ENCODE measurements at places on chromosomes 3 and 15.
A peak's percentile ranks its signal among the peaks of the same experiment; 100 is the strongest.

- DNase-seq, result no peak
These were observed 170.9 kb downstream of the EPHB1 start for GRCh38 chr3:134965865-134966481.

DNA sequence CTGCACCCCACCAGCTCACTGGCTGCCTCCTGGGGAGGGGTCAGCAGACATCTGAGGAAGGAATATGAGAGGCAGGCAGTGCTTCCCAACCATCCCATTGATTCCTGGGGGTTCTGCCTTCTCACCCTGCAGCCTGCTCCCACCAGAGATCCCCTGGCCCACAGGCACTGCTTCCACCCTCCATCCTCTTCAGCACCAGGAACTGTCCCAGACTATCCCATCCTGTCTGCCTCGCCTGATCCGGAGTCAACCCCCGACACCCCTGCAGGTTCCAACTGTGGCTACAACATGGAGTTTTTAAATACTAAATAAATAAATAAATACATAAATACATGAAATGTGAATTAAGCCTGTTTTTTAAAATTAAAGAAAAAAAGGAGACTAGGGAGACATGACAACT, 43.6 kb downstream of the CACNA2D2 start:
- no peak for DNase-seq

DNA sequence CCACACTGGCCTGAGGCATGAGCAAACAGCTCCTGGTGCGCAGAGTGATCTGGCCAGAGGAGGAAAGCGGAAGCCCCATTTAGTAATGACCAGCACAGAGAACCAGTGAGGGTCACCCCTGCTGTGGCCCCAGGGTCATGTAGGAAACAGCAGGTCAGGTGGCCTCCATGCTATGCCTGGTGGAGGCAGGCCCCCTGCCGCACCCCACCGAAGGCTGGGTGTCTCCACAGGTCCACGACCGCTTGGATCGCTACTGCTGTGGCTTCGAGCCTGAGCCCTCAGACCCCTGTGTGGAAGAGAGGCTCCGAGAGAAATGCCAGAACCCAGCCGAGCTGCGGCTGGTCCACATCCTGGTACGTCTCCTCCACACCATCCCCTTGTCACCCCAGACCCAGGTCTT, 52.6 kb downstream of the POMGNT2 start:
- DNase-seq, result no peak

DNA sequence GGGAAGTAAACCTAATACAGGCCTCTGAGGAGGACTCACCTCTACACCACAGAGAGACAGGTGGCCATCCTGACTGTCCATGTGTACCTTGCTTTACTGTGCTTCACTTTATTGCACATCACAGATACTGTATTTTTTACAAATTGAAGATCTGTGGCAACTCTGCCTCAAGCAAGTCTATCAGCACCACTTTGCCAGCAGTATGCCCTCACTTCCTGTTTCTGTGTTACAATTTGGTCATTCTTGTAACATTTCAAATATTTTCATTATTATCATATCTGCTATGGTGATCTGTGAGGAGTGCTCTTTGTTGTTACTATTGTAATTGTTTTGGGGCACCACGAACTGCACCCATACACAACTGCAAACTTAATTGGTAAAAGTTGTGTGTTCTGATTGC, 78.0 kb downstream of the BBX start:
- peak; percentile 21 for DNase-seq

- no peak for DNase-seq
These were observed 49.7 kb upstream of the RBSN start for GRCh38 chr3:15148614-15149013.

GRCh38 chr3:189195302-189195701, 23.5 kb downstream of the TPRG1 start:
- DNase-seq, result no peak

- DNase-seq, result no peak
These were observed 6.3 kb upstream of the HAPLN3 start for GRCh38 chr15:88901508-88902220.

DNA sequence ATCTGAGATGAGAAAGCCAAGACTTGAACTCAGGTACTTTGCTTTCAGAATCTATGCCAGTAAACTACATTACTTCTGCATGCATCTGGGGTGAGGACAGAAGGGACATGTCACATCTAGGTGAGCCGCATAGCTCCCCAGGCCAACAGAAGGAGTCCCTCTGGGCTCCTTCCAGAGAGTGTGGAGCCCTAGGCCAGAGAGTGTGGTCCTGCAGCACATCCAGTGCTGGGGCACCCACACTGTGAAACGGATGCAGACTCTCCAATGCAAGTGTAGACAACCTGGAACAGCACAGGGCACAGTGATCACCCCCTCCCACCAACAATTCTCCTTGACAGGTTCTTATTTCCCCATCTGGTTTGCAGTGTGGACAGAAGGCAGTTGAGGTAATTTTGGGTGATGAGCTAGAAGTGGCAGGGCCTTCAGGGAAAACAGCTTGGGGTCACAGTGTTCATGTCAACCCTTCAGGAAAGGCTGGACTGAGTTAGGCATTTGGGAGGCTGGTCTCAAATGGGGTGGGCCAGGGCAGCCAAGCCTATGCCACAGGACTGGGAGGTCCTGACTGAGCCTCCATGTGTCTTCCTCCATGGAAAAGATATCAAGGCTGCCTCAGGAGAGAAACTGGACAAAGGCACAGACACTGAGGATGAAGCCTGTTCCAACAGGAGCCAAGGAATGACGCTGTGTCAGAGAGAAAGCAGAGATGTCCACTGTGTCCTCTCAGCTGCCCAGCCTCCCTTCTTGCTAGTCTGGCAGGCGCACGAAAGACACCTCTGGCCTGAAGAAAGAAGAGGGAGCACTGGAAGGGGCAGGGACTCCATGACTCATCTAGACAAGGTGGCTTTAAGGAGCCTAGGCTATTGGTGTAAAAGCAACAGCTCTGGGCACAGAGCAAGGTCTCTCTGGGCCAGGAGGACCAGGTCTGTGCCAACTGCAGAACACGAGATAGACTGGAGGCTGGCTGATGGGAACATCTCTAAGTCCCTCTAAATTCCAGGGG, 1.7 kb downstream of the PLCD1 start:
- DNase-seq, result no peak

DNA sequence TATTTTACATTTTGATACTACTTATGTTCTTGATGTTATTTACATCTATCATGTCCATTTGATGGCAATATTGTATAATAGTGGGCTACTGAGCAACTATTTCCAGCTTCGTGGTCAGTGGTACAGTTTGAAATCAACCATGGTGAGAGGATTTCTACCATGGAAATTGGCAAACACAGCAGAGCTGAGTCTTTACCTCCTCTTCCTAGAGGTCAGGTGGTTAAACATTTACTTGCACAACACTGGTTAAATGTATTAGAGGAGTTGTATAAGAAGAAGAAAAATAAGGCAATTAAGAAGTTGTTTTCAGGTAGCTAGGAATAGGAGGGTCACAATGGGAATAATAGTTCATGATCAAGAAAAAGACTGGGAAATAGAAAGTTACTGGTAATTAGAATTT, 7.2 kb upstream of the PPM1L start:
- no peak for DNase-seq

DNA sequence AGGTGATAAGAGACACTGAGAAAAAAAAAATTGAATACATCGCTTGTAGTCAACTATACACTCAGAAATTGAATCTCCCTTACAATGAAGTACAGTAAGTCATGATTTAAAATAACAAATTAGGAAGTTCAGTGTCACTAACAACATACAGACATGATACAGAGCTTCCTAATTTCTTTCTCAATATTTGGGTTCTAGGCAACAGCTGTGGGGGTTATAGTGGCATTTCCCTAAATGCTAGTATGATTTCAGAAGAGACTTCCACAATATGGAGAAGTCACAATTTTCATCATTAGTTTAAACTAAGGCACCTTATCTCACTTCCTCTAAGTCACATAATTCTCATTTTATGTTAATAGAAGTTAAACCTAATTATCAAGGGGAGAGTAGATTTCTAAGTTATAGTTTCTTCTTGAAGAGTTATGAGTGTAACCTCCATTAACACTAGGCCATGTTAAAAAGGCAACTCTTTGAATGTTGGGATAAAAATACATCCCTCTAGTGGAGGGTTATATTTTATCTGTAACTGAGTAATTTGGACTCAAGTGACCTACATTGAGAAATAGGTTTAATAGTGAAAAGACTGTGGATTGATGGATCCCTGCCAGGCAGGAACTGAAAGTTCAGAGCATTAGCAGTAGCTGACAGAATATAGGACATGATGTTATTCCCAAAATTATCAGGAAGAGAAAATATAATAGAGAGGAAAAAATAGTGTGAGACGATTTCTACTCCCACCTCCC, 286.0 kb upstream of the SUCLG2 start:
- DNase-seq, result no peak

- DNase-seq, result no peak
These were observed 5.6 kb upstream of the ROPN1 start for GRCh38 chr3:123997543-123997942.

GRCh38 chr3:34388830-34389229, 590.4 kb downstream of the PDCD6IP start:
- no peak for DNase-seq

- DNase-seq, result no peak
These were observed 85.7 kb downstream of the TBL1XR1 start for GRCh38 chr3:177111541-177111949.

- no peak for DNase-seq
These were observed 28.7 kb downstream of the SPPL2A start for GRCh38 chr15:50736823-50737222.

DNA sequence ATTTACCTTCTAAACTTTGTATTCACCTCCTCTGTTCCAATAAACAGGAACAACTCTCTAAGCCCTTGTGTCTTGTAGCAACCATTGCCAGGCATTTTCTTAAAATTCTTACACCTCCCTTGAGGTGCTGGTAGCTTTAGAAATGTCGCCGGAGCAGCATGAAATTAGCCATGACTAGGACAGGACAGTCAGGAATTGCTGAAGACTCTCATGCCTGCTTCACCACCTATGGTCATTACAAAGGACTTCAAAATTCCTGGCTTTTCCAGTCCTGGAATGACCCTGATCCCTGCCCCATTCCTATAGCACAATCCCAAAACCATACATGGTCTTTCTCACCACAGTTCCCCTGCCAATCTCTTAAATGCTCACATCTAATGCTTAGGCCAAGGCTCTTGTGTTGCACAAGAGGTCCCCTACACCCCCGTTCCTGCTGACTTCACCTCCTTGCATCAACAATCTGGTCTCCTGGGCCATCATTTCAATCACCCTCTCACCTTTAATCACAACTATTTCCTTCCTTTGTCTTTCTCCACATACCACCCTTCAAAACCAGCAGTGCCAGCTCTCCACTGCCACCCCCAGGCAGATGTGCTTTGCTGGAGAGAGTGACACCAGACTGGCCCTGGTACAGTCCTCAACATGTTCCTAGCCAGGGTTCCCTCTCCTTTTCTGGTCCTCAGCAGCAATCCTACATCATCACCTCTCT, 113.2 kb upstream of the TJP1 start:
- DNase-seq, result peak; percentile 46

DNA sequence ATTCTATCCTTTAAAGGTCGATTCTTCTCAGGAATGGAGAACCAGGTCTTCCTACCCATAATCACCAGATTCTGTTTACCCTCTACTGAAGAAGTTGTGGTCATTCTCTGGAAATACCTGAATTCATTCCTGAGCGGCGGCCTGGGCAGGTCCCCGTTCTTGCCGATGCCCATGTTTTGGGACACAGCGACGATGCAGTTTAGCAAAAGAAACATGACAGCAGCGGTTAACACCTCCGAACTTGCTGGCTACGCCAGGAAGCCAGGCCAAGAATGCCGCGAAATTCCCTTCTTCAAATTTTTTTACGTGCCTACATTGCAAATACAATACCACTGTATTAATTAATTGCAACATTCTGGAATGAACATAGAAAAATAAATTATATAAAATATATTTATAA, 1.4 kb downstream of the DHFR2 start:
- DNase-seq, result no peak

DNA sequence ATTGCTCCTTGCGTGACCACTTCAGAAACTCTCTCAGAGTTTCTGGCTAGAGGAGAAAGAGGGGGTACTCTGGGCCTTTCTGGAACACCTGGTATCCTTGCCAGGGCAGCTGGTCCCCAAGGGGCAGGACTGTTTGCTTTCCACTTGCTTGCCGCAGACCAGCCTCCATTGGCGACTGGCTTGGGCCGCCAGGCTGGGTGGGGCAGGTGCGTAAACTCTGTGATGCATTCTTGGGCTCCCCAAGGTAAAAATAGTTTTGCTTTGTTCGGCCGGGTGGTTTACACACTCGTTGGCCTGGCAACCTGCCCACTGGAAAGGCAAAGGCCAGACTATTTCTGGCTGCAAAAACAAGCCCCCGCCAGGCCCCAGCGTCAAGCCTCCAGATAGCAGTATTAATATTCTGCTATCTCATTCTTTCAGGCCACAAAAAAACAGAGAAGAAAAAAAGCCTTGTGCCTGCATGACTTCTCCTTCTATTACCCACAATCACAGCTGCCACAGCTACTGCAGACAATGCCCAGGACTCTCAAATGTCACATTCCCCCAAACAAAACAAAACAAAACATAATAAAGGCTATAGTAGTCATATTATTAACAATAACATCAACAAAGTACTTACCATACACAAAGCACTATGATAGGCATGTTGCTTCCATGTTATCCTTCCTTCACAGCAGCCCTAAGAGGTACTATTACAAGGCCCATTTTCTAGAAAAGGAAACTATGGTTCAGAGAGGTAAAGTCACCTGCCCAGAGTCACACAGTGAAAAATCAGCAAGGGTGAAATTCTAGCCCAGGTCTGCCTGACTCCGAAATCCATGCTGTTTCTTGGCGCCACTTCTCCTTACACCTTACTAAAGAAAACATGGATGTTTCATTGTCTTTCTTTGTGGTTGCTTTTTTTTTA, 14.0 kb upstream of the SSUH2 start:
- DNase-seq, result peak; percentile 90

DNA sequence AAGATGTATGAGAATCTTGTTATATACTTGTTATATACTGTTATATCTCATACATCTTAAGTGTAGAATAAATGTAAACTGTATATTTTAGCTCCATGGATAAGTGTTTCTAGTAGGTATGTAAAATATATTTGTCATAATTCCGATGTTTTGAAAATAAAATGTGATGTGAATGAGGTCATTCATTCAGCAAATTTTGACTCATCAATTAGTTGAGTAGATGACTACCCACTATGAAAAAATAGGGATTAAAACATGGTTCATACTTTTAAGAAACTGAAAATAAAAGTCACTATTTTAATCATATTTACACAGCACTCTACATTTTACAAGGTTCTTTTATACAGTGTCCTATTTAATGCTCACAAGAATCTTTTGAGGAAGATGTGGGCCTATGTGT, 28.4 kb upstream of the CNTN3 start:
- DNase-seq, result no peak

- no peak for DNase-seq
These were observed 118.9 kb upstream of the MBNL1 start for GRCh38 chr3:152149832-152150231.

DNA sequence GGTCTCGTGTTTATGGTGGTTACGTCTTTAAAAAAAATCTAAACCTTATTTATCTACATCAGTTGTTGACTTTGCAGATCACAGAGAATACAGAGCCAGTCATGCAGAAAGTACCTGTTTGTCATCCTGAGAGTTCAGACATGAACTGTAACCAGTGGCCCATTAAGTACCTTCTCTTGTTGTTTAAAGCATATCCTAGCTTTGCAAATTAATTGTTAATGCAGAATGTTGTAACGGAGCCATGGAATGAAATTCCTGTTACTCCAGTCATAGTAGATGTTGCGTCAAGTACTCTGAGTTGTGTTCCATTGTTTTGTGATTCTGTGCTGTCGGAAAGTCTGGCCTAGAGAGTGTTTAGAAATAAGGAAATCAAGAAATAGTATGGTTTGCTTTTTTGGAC, 205.2 kb downstream of the RBMS3 start:
- DNase-seq, result peak; percentile 27

- no peak for DNase-seq
These were observed 148.6 kb downstream of the CNTN3 start for GRCh38 chr3:74465715-74466410.

- no peak for DNase-seq
These were observed 6.3 kb upstream of the ZXDC start for GRCh38 chr3:126481808-126482502.
